Osteoblast (primary cell): ENCODE measurements at places on chromosomes 1 and 21. TPM values are rescaled to one million over a fixed set of nuclear protein-coding genes. Genes with fewer than 3 reads are reported as not detected.

- no peak for DNase-seq
Observed at GRCh38 chr1:184832517-184832916, 77.9 kb upstream of the EDEM3 start.

GRCh38 chr1:117128323-117129079, 7.0 kb upstream of the TRIM45 start:
- DNase-seq = peak; percentile 91

GRCh38 chr21:33998402-33998801, 75.0 kb upstream of the MRPS6 start:
- DNase-seq = no peak

- no peak for DNase-seq
Observed at GRCh38 chr1:94836891-94837290, 16.7 kb downstream of the SLC44A3 start.

DNA sequence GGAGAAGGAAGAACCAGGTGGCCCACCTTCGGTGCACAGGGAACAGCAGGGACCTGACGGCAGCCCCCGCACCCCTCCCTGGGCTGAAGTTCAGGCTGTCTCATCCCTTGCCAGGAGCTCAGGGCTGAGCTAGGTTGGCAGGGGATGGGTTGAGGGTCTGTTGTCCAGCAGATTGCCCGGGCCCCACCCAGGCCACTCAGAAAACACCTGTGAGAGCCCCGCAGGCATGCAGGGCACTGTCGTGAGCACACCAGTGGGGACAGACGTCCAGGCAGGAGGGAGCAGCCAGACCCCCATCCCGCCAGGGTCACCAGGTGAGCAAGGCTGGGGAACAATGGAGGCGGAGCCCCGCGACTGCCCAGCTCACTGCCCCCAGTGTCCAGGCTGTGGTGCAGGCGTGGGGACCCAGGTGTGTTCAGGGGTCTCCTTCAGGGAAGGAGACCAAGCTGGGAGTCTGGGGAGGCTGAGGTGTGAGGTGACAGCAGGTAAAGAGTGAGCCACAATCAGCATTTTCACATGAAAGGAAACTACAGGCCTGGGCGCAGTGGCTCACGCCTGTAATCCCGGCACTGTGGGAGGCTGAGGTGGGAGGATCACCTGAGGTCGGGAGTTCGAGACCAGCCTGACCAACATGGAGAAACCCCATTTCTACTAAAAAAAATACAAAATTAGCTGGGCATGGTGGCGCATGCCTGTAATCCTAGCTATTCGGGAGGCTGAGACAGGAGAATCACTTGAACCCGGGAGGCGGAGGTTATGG, 9.4 kb upstream of the SAMD11 start:
- DNase-seq = peak; percentile 68

DNA sequence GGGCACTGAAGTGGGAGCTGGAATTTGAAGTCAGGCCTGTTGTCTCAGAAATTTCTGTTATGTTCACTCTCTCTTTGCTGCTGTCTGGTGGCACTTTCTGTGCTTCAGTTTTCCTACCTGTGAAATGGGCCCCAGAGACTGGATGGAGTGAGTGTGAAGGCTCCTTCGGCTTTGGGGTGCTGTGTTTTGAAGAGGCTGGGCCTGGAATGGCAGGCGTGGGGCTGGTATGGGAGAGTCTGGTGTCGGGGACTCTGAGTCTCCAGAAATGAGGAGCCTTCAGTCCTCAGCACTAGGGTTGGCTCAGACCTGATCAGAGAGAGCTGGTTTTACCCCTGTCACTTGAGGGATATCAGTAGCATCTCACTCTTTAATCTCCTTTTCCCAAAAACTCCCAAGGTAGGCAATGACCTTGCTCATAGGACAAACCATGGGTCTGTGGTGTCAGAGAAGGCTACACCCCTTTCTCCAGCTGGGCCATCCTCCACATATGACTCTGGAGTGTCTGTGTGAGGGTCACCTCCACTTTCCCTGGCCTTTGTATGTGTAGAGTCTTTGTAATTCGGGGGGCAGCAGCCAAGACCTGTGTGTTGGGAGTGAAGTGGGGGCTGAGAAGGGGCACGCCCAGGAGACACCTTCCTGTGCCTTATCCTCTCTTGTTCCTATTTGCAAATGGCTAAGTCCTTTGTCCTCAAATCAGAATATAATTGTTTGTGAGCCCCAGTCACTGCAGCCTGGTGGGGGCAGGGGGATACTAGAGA, 279.9 kb downstream of the PTPRU start:
- DNase-seq = peak; percentile 50

DNA sequence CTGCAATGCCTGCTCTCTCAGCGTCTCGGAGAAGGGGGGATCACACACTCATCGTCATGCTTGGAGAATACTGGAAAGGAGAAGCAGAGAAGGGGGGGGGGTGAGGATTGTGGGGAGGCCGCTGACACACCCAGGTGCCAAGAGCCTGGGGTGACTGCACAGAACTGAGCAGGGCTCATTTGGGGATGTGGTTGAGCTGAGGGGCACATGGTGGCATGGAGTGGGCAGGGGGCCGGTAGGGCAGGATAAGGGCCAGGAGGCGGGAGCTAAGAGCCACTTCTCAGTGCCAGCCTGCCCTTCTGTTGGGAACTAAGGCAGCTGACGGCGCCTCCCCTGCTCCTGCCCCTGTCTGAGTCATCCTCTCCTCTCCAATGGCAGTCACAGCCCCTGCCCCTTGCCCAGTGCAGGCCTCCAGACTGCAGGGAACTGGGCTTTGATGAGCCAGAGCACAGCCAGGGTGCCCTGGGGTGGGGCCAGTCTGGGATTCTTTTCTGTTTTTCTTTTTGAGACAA, 27.2 kb downstream of the MRPL37 start:
- DNase-seq = peak; percentile 98

Gene CELA2B
- total RNA-seq = 0.36 TPM in 1 of 2 replicates, not detected in the other

Gene PTGER3
- not detected in 2 replicates for total RNA-seq
